Activated CD8-positive, alpha-beta memory T cell treated with anti-CD3 and anti-CD28 coated beads for 48 hours (primary cell): ENCODE measurements at places on chromosomes 4 and X.

DNA sequence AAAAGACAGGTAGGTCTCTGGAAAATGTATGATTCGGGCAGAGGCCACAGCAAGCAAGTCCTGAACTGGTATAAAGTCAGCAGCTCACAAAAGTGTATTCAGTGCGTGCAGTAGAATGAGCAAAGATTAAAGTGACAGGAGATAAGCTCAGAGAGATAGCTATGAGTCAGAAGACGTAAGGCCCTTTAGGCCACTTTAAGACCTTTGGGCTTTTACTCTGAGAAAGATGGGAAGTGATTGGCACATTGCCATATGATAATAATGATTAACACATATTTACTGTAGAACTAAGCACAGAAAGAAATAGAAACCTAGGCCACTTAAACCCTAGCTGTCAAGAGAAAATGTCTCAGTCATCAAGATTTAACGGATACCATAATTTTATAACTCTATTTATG is 51.7 kb downstream of the TBCK start:
- no peak for DNase-seq

- DNase-seq: no peak
Observed at GRCh38 chr4:19592391-19592790, 659.3 kb upstream of the SLIT2 start.

DNA sequence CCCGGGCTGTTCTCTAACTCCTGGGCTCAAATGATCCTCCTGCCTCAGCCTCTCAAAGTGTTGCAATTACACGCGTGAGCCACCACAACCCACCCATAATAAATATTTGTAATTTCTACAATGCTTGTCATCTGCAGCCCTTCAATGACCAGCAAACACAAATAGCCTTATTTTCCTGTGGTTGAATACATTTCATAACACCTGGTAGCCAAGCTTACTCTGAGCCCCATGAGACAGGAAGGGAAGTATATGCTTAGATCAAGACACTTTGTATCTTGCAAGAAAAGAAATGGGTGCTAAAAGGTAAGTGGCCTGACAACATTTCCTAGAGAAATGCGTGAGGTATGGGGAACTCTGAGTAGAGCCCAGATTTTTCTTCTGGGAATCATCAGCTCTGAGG is 56.9 kb upstream of the PDGFRA start:
- DNase-seq: no peak

DNA sequence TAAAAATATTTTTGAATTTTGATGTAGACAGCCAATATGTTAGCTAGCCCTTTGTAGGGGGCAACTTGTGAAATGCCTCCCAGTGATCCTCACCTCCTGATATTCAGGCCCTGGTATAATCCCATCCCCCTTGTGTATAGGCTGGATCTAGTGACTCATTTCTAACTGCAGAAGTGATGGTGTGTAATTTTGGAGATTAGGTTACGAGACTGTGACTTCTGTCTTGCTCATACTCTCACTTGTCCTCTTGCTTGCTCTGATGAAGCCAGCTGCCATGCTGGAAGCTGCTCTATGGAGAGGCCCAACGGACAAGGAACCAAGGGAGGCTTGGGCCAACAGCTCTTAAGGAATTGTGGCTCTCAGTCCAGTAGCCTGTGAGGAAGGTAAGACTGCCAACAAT is 61.7 kb downstream of the GPR82 start:
- DNase-seq: no peak

DNA sequence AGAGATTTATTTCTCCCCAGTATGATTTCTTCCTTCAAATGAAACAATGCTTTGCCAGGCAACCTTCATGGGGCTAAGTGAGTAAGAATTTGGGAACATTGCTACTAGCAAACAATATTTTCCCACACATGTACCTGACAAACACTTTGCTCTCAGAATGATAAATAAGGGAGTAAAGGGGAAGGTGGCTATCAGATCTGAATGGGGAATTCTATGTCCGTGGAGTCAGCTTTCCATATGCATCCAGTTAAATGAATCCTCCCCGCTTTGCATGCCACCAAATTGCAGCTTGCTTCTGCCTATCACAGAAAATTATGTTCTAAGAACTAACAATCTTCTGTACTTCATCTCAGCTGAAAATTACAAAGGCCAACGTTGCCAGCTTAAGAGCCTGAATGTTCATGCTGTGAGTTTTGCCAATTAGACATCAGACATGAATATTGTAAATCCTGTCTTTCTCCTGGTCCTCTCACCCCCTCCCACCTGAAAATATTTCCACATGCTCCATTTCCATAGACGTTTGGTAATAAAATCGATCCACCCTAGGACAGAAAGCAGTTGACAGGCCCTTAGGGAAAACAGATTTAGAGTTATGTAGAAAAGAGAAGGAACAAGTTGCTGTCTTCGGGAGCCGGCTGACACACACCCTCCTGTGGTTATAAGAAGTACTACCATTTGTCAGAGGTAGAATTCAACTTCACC is 6.3 kb downstream of the MEPE start:
- no peak for DNase-seq

DNA sequence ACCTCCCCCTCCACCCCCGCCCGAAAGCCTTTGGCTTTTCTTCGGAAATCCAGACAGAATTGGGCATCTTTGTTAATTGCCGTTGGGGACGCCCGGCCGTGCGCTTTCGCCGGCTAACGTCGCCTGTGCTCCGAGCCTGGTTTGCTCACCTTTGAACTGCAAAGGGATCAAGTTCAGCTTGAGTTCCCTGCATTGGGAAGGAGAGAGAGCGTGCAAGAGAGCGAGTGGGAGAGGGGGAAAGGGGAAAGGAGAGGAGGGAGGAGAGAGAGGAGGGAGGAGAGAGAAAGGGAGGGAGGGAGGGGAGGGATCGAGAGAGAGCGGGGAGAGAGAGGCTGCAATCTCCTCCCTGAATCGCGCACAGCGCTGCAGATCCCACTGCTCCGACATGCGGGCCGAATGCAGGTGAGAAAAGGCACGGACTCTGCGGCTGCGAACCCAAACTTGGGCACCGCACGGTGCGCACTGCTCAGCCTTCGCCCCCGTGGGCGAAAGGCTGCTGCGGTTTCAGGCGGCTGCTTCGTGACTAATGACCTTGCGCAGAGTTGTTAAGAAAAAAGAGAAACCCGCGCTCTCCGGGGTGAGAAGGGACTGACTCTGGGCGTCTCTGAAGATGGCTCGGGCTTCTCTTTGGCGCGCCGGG is at the start of gene PCDH7:
PCDH7 (plus strand) TSS at position 349 of the 640 bp plus-strand sequence. CDS start 1,054 bp downstream, outside the sequence.
- no peak for DNase-seq

- DNase-seq: no peak
Observed at GRCh38 chr4:137509855-137510282, 22.4 kb downstream of the PCDH18 start.

DNA sequence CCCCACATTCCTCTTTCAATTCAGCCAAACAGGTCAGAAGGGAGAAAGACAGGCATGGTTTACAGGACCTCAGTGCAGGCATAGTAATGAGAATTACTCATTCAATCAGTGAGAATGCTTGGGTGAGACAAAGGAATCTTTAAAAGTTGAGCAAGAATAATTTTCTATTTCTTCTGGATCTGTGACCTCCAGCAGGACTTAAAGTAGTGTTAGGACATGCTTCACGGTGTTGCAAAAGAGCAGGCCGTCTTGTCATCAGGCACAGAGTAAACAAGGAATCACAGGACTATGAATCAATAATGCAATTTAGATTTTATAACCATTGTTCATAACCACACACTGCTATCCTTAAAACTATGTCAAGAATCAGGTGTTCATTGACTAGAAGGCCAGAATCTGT is 130.6 kb upstream of the GLRA2 start:
- no peak for DNase-seq

DNA sequence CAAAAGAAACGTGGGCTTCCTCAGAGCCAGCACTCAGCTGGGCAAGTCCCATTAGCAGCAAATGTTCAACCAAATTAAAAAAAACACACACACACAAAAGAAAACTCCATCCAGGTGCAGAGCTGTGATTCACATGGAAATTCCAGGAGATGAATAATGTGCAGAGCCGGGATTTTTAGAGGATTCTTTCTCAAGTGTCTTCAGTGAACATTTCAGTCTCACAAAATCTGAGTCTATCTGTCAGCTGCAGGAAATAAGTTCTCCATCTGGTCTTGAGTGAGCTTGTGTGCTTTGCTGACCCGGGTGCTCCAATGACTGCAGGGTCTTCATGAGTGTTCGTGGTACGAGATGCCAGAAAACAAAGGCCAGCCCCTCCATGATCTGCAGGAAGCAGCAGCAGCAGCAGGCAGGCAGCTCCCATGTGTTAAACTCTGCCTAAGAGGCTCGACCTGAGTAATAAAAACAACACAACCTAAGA is 44.3 kb downstream of the RASGEF1B start:
- DNase-seq: no peak

- peak; percentile 17 for DNase-seq
Observed at GRCh38 chrX:1322393-1322792, 14.2 kb upstream of the IL3RA start.

DNA sequence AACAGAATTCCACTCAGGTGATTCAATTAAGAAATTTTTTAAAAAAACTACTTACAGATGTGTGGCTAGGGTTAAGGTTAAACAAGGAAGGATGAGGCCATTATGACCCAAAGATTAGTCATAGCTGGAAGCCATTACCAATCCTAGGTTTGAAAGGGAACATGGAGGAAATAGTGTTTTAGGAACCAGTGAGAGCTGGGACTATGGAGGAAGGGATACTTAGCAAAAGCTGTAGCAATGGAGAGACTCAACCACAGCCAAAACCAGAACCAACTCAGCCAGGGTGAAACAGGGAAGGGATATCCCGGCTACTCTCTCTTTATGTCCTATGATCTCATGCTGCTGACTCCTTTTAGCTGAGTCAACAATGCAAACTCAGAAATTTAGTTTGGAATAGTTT is 148.6 kb upstream of the CNKSR2 start:
- no peak for DNase-seq

GRCh38 chr4:111208970-111209369 is 586.1 kb upstream of the PITX2 start:
- DNase-seq: no peak

DNA sequence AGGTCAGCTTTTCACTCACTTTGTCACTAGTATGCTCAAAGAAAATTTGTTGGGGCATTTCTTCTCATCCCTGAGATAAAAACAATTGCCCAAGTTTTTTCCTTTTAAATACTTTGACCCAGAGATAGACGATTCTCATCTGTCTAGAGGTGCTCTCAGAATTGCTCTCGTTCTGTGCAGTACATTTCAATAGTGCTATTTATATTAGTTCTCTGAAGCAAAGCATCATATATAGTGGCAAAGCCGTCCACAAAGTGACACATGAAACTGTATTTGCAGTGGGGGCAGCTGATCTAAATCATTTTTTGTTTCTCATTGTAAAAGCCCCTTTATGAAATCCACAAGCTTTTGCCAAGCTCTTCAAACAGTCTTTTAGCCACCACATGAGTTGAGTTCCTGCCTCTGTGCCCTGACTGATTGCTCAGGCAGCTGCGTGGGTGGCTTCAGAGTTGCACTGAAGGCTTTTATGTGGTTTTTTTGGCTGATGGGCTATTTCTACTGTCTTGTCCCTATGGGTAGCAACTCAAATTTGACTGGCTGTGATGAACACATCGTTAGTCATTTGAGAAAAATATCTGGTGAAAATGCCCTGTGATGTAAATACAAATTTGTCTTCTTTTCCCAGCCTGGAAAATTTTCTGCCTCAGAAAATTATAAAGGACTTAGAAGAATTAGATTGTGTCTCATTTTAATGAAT is 119.1 kb upstream of the OTUD4 start:
- peak; percentile 47 for DNase-seq

DNA sequence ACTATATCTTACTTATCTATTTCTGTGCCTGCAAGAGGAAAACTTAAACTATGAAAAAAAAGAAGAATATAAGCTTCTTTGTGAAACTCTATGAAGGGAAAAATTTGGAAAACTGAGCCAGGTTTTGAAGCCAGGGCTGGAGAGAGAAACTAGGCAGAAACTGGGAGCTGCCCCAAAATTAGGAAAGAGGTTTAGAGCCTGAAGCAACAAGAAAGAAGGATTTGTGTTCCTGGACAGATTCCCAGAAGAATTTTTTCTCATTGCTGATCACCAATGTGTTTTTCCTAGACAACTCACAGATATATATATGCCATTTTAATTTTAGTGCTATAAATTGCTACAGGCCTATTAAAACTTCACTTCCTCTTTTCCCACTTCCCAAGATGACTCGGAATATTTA is 245.0 kb upstream of the GEMIN8 start:
- no peak for DNase-seq

DNA sequence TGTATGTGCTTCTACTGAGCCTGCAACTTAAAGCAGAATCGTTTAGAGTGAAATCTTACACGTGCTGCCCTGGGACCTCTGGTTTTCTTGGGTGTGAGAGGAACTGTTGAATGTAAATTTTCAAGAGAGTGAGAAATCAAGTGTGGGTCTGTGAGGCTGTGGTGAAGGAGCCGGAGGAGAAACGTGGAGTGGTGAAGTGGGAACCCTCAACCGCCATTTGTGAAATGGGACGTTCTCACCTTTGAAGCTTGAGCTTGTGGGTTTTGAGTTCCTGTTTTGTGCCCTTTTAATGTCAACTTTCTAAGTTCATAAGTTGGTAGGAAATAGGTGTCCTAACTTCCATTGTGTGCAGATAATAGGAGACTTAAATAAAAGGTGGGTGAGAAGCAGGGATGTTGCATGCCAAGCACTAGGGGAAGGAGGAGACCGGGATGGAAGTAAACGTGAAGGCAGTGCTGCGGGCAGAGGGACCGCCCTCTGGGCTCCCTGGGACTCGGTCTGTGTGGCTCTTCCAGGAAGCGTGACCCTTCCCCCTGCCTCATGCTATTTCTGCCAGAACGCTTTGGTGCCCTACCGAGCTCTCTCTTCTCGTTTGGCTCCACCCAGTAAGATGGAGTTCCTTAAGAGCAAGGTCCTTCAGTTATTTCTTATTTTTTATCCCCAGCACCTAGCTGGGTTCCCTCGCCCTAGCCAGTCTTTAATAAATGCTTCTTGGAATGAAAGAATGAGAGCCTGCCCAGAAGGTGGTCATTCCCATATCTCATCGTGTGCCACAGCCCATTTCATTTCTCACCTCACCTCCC is 56.0 kb downstream of the TMEM131L start:
- peak; percentile 50 for DNase-seq

- peak; percentile 8 for DNase-seq
Observed at GRCh38 chrX:51496501-51497291, at the start of gene NUDT11. NUDT11 (minus strand) TSS chrX:51496592; CDS start chrX:51496444, 148 bp downstream.

DNA sequence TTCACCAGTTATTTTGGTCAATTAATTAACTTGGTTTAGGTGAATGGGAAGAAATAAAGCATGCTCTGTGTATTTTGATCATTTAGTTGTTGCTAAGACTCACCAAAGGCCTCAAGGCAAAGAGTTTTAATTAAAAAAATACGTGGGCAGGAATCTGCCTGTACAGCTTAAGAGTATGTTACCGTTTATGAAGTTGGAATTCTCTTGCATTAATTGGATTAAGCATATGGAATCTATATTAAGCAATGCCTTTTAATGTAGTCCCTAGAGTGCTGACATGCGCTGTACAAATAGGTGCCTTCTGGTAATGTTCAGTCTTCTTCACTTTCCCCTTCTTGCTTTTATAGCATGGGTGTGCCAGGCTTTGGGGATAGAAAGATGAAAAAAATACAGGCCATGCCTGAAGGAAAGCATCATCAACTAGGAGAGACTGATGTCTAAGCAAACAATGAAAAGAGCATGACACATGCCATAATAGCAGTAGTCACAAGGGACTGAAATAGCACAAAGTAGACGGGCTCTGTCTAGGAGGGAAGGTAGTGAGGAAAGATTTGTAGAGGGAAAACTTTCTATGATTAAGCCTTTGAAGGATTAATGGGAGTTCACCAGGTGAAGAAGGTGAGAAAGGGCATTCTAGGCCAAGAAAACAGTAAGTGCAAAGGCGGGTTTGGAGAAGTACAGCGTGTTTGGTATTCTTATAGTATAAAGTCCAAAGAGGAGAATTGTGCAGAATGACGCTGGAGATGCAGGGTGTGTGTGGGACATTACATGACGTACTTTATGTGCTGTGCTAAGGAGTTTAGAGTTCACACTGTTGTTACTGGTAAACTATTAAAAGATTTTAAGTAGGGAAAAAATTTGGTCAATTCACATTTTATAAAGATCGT is 226.1 kb upstream of the ANXA3 start:
- DNase-seq: no peak
